ENCODE measurements at places on chromosomes 5 and 9. TPM values are rescaled to one million over a fixed set of nuclear protein-coding genes. Genes with fewer than 3 reads are reported as not detected.

GCNT4 gene
- total RNA-seq, result 1.7 TPM

GALT gene
- total RNA-seq, result 42.8 TPM

CSF1R gene
- 93.1 TPM for total RNA-seq

PRLR gene
- total RNA-seq, result 2.4 TPM

PCDHGA2 gene
- total RNA-seq, result 2.0 TPM

CNTLN gene
- total RNA-seq, result 5.2 TPM

RNF14 gene
- 53.8 TPM for total RNA-seq

SLC25A2 gene
- 0.76 TPM for total RNA-seq

FOXD4L5 gene
- total RNA-seq, result 0.24 TPM

- H3K4me1 ChIP-seq, result no peaks in the 10 kb centered on the region
- H3K27ac ChIP-seq, result no peak overlapping the region
- H3K36me3 ChIP-seq, result no peaks in the 10 kb centered on the region
- DNase-seq, result no peak
Observed at GRCh38 chr5:17898766-17899165, 264.5 kb downstream of the TAF11L14 start.

- no peak for DNase-seq
- no peak overlapping the region for H3K4me3 ChIP-seq
- H3K27ac ChIP-seq, result no peak overlapping the region
- H3K36me3 ChIP-seq, result no peaks in the 10 kb centered on the region
Observed at GRCh38 chr9:134319306-134320125, 6.7 kb upstream of the RXRA start.

GRCh38 chr5:24742334-24742733, 97.6 kb upstream of the CDH10 start:
- no peak for DNase-seq
- no peaks in the 10 kb centered on the region for H3K36me3 ChIP-seq
- no peaks in the 10 kb centered on the region for H3K4me1 ChIP-seq
- no peak overlapping the region for H3K4me3 ChIP-seq
- H3K27me3 ChIP-seq, result no peaks in the 10 kb centered on the region

- no peaks in the 10 kb centered on the region for H3K36me3 ChIP-seq
- no peak overlapping the region for H3K4me3 ChIP-seq
- no peak overlapping the region for H3K27ac ChIP-seq
- H3K4me1 ChIP-seq, result no peaks in the 10 kb centered on the region
- peaks cover 18% of the 10 kb centered on the region for H3K27me3 ChIP-seq
Observed at GRCh38 chr5:73388306-73388684, 60.3 kb downstream of the FOXD1 start.

DNA sequence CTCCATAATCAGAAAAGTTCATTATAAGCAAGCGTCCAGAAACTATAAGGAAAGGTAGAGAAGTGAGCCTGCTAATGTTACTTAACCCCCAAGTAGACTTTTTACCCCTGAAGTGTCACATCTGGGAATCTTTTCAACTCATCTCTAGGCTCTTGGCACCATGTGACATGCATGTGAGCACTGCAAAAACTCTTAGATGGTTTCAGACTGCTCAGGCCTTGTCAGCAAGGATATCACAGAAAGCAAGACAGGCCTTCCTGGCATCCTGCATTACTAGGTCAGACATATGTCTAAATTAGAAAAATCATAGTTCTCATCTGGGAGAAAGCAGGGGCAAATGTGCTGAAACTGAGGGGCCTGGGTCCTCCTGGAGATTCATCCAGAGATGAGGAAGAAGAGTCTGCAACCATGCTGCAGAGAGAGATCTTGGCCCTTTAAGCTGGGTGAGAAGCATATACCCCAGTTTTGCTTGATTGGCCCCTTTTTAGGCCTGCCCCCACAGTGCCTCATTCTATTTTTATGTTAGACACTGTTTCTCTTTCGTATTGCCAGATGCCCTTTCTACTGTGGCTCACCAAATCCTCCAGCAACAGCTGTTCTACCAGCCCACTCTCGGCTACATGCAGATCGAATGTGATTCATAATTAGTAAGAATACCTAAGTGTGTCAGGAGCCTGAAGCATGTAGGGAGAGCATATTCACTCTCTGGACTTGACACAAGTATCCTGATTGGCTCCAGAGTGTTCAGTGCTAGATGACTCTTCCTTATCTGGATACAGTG, 19.0 kb downstream of the TMEM8B start:
- H3K27ac ChIP-seq, result no peak overlapping the region
- H3K4me3 ChIP-seq, result no peak overlapping the region
- H3K27me3 ChIP-seq, result peaks cover 66% of the 10 kb centered on the region
- peaks cover 21% of the 10 kb centered on the region for H3K4me1 ChIP-seq

- H3K4me3 ChIP-seq, result no peak overlapping the region
- no peak for DNase-seq
- no peaks in the 10 kb centered on the region for H3K4me1 ChIP-seq
- no peak overlapping the region for H3K27ac ChIP-seq
Observed at GRCh38 chr5:134989266-134989830, 21.6 kb downstream of the CATSPER3 start.

DNA sequence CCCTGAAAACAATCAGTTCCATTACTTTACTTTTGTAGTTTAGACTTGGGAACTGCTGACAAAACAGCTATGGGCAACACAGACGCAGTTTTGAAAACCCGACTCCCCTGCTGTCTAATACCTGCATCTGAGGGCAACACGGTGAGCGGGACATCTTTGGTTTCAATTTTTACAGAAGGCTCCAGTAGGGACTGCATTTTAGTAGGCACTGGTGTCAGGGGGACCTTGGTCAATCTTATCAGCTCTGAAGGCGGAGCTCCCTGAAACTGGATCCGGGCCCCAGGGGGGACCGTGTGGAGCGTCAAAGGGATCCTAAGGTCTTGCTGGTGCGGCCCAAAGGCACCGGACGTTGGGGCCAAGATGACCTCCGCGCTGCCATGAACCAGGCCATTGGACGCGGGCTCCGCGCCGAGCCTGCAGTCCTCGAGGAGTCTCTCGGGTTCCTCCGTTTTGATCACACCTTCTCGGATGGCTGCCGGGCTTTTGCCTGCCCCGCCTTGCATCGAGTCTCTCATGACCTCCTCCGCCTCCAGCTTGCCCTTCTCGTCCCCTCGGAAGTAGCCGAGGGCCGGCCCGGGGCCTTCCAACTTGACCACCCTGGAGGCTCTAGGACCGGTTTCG, 1.1 kb downstream of the SOX30 start:
- no peak overlapping the region for H3K4me3 ChIP-seq
- no peak for DNase-seq
- H3K27me3 ChIP-seq, result no peaks in the 10 kb centered on the region
- no peak overlapping the region for H3K27ac ChIP-seq

DNA sequence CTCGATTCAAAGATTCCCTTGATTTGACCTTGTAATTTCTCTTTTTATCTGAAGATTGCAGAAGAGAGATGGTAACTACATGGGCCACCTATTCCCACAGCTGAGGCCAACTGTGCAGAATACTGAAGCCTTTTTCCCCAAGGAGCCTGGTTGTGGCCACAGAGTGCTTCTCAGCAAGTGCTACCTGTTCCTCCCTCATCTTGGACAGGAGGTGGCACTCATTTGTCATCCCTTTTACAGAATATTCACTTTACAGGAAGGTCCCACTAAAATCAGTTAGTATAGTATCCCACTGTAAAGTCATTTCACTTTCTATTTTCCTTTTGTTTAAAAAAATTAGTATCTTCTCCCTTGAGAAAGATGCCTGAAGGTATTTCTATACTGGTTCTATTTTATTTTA, 346.4 kb downstream of the ARL15 start:
- no peak for DNase-seq
- no peak overlapping the region for H3K4me3 ChIP-seq
- no peaks in the 10 kb centered on the region for H3K27me3 ChIP-seq

DNA sequence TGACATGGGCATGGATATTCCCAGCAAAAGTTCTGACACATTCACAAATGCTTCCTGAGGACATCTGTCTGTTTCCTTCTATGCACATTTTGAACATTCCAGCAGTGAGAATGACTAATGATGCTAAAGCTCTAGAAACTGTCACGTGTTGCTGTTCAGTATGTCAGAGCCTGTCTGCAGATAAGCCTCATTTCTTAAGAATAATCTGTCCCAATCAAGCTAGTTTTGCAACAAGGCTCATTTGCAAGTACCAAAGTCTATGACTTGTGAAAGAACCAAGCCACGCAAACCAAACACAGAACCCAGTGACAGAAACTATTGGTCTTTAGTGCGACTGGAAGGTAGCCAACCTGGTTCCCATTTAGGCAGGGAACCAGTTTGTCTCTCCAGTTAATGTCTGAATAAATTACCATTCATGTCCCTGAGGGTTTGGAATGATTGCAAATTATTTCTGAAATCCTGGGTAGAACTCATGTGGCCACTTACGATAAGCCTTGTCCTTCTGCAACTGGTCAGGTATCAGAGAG, 178.5 kb downstream of the C9orf152 start:
- no peaks in the 10 kb centered on the region for H3K36me3 ChIP-seq
- H3K27me3 ChIP-seq, result no peaks in the 10 kb centered on the region
- no peak overlapping the region for H3K4me3 ChIP-seq
- no peak overlapping the region for H3K27ac ChIP-seq
- H3K4me1 ChIP-seq, result peaks cover 31% of the 10 kb centered on the region

DNA sequence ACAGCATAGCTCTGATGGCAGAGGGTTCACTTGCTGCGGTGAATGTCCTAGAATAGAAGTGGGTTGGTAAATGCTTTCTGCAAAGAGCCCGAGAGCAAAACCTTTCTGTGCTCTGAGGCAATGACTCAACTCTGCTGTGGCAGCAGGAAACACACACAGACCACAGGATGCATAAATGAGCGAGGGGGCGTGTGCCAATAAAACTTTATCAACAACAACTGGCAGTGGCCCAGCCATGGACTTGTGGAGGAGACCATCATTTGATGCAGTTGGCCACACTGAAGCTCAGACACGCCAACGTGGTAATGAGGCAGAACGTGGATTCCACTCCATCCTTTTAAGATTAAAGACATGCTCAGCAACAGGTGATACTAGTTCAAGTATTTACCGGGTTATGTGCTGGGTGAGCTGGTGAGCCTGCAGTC, 6.8 kb downstream of the MRPL36 start:
- H3K27ac ChIP-seq, result no peak overlapping the region
- no peaks in the 10 kb centered on the region for H3K4me1 ChIP-seq
- no peaks in the 10 kb centered on the region for H3K36me3 ChIP-seq
- DNase-seq, result no peak
- peaks cover 13% of the 10 kb centered on the region for H3K27me3 ChIP-seq

DNA sequence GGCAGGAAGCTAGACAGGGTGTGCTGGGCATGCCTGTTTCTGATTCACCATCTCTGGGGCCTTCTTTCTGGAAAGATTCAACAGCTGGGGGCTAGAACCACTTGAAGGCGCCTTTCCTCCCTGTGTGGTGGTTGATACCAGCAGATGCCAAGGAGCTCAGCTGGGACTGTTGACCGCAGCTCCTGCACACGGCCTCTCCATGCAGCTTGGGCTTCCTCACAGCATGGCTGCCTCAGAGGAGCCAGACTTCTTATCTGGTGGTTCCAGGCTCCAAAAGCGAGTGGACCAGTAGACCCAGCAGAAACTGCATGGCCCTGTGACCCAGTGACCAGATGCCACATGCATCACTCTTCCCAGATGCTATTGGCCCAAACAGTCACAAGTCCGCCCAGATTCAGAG, 74.7 kb upstream of the COL5A1 start:
- no peaks in the 10 kb centered on the region for H3K27me3 ChIP-seq
- no peak overlapping the region for H3K4me3 ChIP-seq
- no peak overlapping the region for H3K27ac ChIP-seq
- DNase-seq, result no peak

- H3K27me3 ChIP-seq, result peaks cover 53% of the 10 kb centered on the region
- H3K4me1 ChIP-seq, result peaks cover 4% of the 10 kb centered on the region
- DNase-seq, result no peak
- no peaks in the 10 kb centered on the region for H3K36me3 ChIP-seq
- no peak overlapping the region for H3K27ac ChIP-seq
- no peak overlapping the region for H3K4me3 ChIP-seq
Observed at GRCh38 chr9:72150127-72150526, 887 bp downstream of the GDA start.

GRCh38 chr5:43774881-43775399, 172.0 kb downstream of the NNT start:
- H3K27me3 ChIP-seq, result no peaks in the 10 kb centered on the region
- no peaks in the 10 kb centered on the region for H3K36me3 ChIP-seq
- no peak for DNase-seq
- H3K4me1 ChIP-seq, result no peaks in the 10 kb centered on the region

DNA sequence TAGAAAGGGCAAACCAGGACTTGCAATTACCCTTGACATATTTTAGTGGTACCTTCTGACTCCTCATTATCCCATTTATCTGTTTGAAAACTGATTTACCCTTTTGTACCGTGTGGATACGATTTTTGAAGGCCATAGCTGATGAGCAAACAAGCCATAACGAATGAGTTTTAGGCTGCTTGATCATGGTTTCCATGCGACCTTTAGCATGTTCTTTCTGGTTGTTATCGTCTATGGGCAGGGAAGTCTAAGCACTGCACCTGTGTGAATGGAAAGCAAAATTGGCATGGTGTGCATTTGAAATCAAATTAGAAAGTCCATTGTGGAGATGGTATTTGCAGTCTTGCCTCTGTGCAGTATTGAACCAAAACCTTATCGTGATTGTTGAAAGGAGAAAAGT, 127.7 kb downstream of the TLE4 start:
- H3K4me1 ChIP-seq, result peaks cover 14% of the 10 kb centered on the region
- H3K27me3 ChIP-seq, result no peaks in the 10 kb centered on the region
- DNase-seq, result no peak
- H3K36me3 ChIP-seq, result no peaks in the 10 kb centered on the region
- no peak overlapping the region for H3K27ac ChIP-seq

DNA sequence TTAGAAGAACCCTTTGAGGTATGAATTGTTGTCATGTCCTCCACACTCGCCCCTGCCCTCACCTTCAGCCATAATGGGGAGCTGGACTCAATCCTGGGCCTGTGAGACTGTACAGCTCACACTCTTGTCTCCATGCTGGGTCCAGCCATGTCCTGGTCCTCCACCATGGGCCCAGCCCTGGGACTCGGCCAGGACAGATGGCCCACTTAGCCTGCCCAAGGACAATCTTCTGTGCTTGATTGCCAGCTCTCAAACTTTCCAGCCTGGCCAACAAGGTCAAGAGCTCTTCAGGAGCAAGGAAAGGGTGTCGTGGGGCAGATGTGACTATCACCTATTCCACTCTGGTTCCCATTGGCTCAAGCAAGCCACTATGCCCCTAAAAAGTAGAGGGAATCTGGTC, 90.8 kb downstream of the HRH2 start:
- H3K36me3 ChIP-seq, result no peaks in the 10 kb centered on the region
- no peak for DNase-seq
- no peak overlapping the region for H3K4me3 ChIP-seq

GRCh38 chr5:159184858-159185381, 24.4 kb downstream of the RNF145 start:
- H3K4me1 ChIP-seq, result peaks cover 87% of the 10 kb centered on the region
- H3K4me3 ChIP-seq, result no peak overlapping the region
- peaks cover 46% of the 10 kb centered on the region for H3K36me3 ChIP-seq
- H3K27me3 ChIP-seq, result no peaks in the 10 kb centered on the region
- peak overlapping the region; percentile 78 for H3K27ac ChIP-seq

DNA sequence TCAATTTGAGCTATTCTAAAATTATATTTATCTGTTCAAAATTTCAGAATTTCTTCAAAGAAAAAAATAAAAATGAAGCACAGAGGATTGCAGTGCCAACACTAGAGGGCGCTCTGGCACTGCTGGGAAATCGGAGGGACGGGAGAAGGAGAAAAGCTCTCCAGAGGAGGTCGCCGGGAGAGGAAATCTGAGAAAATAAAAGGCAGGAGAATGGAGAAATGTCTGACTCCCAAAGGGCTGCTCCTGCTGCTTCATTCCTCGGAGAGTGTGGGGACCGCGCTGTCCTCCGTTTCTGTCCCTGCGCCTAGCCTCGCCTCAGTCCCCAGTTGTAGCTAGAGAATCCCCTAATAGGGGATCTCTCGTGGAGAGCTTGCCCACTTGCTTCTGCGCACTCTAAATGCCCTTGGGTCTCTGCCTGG, 40.0 kb upstream of the ARSB start:
- H3K4me1 ChIP-seq, result peaks cover 3% of the 10 kb centered on the region
- no peaks in the 10 kb centered on the region for H3K36me3 ChIP-seq
- peaks cover 6% of the 10 kb centered on the region for H3K27me3 ChIP-seq
- DNase-seq, result peak; percentile 72
- no peak overlapping the region for H3K4me3 ChIP-seq
